ENCODE measurements at places on chromosomes 4 and X.
A peak's percentile ranks its signal among the peaks of the same experiment; 100 is the strongest.

DNA sequence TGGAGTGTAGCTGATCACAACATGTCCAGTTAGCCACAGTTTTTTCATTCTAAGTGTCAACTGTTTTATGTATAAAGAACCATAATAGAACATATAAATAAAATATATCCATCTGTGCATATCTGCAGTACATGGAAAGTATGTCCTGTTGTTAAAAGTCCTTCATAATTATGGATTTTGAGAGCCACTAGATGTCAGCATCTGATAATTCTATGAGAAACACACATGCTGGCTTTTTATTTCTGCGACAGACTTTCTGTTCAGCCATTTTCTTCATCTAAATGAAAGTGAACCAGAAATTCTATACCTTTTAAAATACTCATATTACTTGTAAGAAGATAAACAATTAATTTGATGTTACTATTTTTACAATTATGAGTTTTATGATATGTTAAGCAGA, 251.5 kb downstream of the GPM6A start:
- DNase-seq = peak; percentile 52

- peak; percentile 11 for DNase-seq
Observed at GRCh38 chr4:53601251-53601764, 10.0 kb upstream of the LNX1 start.

- no peak for DNase-seq
Observed at GRCh38 chr4:101321481-101322042, 25.8 kb downstream of the PPP3CA start.

GRCh38 chr4:121706595-121707021, 9.8 kb upstream of the ANXA5 start:
- DNase-seq = no peak

DNA sequence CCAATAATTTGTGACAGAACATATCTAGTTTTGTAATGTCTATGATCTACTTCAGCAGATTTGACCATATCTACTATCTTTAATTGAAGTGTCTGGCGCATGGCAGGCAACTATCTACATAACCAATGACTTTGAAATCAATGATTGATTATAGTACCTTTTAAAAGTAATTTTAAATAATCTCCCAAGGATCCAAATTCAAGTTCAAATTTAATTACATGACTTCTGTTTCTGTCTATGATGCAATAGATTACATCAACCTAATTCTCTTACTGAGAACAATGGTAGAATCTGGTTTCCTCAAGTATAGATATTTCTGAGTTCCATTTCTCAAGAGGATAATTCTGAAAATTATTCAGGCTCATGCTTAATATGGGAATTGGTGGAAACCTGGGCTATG, 177.4 kb upstream of the IL15 start:
- no peak for DNase-seq

DNA sequence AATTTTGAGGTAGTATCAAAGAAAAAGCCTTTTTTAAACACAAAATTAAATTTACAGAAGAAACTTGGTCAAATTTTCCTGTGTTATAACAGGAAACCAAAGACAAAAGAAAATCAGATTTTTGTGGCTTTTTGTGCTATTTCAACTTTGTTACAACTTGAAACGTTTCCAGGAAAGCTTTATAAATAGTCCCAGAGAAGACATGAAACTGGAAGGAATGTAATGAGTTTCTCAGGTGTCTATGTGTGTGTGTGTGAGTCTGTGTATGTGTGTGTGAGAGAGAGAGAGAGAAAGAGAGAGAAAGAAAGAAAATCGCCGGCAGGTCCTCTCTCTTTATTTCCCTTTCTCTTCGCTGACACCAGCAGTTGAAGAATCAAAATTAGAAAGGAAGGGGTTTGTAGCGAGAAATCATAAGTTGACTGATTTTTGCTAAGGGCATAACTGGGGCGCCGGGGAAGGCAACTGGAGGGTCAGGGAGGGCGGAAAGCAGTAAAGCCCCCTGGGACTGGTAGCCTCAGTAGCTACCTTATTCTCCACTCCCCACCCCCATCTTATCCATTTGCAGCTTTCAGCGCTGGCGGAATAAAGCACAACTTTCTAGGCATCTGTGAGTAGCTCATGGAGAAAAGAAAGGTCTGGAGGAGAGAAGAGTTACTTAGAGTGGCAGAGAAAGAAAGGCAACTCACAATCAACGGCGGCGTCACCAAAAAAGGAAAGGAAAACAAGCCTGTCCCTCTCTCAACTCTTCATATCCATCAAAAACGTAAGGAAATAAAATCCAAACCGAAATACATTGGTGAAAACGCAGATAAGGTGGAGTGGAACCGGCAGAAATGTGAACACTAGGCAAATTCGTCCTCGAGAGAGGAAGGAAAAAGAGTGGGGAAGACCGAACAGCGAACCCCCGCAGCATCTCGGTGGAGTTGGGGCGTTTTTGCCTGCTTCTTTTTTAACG, 1.3 kb downstream of the TMEM47 start:
- DNase-seq = no peak

DNA sequence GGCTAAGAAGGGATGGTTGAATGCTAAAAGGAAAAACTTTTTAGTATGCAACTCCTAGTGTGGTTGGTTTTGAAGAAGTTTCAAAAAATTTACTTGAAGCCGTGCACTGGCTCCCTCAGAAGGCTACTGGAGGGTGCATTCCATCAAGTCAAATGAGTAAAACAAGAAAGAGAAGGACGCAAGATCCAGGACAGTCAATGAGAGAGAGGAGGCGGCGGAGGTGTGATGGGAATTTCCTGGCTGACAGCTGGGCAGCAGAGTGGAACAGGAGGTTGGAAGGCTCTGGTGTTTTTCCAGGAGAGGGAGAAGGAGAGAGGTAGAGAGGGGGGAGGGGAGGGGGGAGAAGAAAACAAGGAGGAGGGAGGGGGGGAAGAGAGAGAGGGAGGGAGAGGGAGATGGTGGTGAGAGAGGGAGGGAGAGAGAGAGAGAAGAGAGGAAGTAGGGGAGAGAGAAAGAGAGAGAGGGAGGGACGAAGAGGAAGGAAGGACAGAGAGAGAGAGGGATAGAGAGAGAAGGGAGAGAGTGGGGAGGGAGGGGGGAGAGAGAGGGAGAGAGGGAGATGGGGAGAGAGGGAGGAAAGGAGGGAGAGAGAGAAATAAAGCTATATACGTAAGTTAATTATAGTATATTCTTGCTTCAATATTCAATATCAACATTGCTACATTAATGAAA, 126.4 kb downstream of the SH3KBP1 start:
- DNase-seq = no peak

GRCh38 chrX:42824541-42824940, 46.6 kb upstream of the PPP1R2C start:
- no peak for DNase-seq

DNA sequence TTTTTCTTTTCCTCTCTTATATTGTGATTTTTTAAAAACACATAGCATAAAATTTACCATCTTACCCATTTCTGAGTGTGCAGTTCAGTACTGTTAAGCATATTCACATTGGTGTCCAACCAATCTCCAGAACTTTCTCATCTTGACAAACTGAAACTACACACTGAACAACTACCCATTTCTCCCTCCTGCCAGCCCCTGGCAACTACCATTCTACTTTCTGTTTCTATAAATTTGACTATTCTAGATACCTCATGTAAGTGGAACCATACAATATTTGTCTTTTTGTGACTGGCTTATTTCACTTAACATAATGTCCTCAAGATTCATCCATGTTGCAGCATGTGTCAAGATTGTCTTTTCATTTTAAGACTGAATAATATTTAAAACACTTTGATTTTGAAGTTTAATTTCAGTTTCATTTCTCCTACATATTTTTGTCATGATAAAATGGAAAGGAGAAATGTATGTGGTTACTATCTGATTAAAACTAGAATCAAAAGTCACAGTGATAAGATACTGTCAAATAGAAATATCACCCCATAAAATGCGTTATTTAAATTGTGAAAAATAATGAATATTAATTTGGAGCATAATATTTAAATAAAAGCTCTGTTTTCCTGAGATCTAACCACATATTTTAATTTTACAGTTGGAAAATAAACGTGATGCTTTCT, 122.8 kb downstream of the DIPK2B start:
- no peak for DNase-seq

DNA sequence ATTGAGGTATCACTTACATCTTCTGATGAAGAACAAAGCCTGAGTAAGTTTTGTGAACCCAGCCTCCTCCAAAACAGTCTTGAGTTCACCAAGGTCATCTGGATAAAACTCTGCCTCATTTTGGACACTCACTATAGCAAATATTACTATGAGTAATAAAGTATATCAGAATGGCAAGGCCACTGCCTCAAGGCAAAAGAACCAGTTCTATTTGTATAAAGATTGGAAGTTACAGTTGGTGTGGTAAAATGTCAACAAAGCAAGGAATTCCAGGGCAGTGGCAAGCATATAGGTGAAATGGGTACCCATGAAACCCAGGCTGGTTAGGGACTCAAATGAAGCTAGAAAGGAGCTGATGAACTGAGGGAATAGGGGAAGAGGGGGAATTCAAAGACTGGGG, 2.4 kb upstream of the ARHGEF6 start:
- no peak for DNase-seq

DNA sequence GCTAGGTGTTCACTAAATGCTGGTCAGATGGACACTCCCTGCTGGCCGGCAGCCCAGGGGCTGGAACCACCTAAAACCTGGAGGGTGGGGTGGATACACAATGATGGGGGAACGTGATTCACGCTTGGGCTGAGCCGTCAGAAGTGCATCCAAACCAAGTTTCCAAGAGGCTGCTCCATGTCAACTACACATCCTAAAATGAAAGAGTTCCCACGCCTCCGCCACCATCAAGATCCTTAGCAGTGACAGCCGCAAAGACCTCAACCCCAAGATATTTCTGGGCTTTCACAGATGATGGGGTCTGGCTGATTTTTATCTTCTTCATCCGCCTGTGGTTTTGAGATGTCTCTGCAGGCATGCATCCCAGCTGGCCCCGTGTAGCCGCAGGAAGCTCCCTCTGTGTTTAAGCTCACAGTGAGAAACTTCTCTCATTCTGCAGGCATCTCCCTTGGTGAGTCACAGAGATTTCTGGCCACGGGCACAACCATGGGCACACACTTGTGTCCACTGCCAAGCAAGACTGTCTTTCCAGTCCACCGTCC, 84.4 kb downstream of the HTRA3 start:
- no peak for DNase-seq

- DNase-seq = no peak
Observed at GRCh38 chr4:106312997-106313522, 2.9 kb downstream of the TBCK start.

- DNase-seq = no peak
Observed at GRCh38 chr4:23736466-23736865, 153.4 kb downstream of the PPARGC1A start.

- DNase-seq = no peak
Observed at GRCh38 chrX:139945075-139945474, 12.2 kb upstream of the ATP11C start.

DNA sequence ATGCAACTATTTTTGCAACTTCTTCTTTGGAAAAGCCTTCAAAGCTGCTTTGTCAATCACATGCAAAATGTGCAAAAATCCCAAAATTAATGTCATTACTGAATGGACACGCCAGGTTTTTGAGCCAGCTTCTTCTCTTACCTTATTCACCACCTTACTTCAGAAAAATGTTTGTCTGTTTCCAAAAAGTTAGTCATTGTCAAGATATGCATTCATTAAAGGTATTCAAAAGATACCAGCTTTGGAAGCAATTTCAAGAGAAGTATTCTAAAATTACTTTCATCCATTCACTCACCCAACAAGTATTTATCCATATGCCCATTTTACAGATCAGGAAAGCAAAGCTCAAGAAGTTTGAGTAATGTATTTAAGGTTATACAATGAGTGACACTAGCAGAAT, 2.3 kb upstream of the SEPSECS start:
- no peak for DNase-seq

- DNase-seq = no peak
Observed at GRCh38 chr4:106266201-106266600, 49.8 kb downstream of the TBCK start.

DNA sequence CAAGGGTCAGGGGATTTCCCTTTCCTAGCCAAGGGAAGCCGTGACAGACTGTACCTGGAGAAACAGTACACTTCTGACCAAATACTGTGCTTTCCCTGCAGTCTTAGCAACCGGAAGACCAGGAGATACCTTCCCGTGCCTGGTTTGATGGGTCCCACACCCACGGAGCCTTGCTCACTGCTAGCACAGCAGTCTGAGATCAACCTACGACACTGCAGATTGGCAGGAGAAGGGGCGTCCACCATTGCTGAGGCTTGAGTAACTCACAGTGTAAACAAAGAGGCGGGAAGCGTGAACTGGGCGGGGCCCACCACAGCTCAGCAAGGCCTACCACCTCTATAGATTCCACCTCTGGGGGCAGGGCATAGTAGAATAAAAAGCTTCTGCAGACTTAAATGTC, 48.7 kb upstream of the SRD5A3 start:
- DNase-seq = no peak

DNA sequence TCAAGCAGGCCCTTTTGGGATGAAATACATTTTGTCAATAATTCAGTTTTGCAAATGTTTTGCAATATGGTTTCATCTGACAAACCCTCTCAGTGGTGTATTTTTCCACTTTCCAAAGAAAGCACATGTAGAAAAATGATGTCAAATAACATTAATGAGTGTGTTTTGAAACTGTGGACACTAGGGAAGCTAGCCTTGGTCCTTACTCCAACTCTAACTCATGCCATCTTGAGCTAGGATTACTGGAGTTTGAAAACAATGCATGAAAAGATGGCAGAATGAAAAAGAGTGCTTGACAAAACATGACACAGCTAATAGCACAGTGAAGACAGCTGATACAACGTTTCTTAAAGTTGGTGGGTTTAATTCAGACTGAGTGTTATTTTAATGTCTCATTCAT, 41.4 kb downstream of the HAND2 start:
- DNase-seq = no peak

DNA sequence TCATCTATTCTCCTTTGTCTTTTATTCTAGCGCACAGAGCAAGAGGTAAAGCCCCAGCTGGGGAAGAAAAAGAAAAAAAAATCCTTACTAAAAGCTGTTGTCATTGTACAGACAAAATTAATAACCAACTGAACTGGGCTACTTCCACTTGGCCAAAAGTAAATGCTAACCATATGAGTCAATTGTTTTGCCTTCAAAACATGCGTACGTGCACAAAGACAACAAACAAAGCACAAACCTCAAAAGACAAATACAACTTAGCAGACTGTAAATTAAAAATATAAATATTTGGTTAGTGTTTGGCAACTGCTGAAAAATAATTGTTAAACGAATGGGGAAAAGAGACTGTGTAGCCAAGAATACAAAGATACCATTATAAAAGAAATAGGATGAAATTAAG, 5.9 kb downstream of the EDA2R start:
- no peak for DNase-seq

DNA sequence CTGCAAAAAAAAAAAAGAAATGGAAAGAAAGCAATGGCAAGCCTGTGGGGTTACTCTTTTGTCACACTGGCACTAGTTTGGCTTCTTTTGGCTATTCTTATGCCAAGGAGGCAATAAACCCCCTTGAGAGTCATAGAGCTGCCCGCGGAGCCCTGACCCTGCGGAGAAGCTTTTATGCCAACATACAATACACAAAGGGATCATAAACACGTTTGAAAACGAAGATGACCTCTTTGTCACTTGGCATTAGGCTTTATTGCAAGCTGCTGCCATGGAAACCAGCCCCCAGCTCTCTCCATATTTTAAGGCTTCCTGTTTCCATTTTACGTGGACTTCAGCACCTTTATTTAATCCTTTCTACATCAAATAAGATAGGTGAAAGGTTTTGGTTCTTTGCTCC, 7.6 kb downstream of the NEUROG2 start:
- DNase-seq = no peak
